ENCODE measurements at places on chromosomes 4 and X. TPM values are rescaled to one million over a fixed set of nuclear protein-coding genes. Genes with fewer than 3 reads are reported as not detected.
A peak's percentile ranks its signal among the peaks of the same experiment; 100 is the strongest.

- no peak for DNase-seq
Measured at GRCh38 chr4:153383131-153383530, 38.6 kb downstream of the MND1 start.

- no peak for DNase-seq
Measured at GRCh38 chr4:3800351-3800750, 34.2 kb downstream of the ADRA2C start.

- DNase-seq, result peak; percentile 62
Measured at GRCh38 chr4:145176641-145177432, 3.6 kb downstream of the OTUD4 start.

DNA sequence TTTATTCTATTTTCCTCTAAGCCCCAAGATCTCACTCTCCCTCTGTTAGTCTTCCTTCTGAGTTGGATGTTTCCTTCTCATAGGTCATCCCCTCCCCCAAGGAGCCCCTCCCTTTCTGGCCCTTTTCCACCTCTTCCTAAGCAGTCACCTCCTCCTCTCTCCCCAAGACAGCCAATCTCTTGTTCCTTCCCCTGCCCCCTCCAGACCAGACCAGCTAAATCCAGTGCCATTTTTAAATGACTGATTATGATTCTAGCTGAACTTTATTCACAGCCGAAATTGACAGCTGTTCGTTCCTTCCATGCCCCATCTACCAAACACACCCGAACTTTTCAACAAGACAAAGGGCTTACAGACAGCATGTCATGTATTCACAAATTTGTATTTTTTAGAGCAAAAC is 1.9 kb downstream of the SPIN2A start:
- no peak for DNase-seq

GRCh38 chrX:11100281-11101035 is 10.7 kb upstream of the HCCS start:
- peak; percentile 6 for DNase-seq

Gene LDB2
- not detected for polyA plus RNA-seq

Gene AWAT2
- polyA plus RNA-seq, result not detected

Measured in CD4-positive, CD25-positive, alpha-beta regulatory T cell (primary cell).